ENCODE measurements at places on chromosomes 2 and 18. TPM values are rescaled to one million over a fixed set of nuclear protein-coding genes. Genes with fewer than 3 reads are reported as not detected.

DNA sequence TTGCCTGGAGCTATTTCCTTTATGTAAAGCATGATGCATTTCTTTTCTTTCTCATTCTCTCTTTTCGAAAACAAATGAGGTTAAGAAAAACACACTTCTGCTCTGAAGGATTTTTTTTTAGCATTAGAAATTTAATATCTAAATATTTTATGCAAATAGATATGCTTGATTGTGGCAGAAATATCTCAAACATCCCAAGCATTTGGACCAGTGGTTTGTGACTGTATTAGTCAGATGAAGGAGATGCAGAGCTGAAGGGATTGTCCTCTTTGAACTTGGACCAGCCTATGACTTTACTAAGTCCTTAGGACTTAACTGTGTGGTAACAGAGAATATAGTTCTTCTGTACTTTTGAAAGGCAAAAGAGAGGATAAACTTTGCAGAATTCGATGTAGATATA, 335.9 kb upstream of the NT5C1B start:
- peak; percentile 85 for DNase-seq

Gene REG1A
- total RNA-seq, result not detected

DNA sequence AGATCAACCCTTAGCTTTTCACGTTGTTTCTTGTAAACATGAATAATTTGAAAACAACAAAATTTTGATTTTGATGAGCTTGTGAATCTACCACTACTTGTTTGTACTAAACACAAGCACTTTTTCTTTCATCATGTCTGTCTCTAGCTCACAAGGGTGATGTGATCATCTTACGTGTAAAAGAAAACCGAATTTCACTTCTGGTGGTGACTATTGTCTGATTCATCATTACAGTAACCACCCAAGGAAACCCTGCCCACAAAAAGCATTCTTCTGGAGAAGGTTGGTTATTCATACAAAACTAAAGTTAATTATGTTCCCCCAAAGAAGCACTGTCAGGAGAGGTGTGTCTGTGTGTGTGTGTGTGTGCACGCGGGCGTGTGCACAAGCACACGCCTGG, 285.4 kb downstream of the ZNF516 start:
- DNase-seq, result peak; percentile 77

Gene LRATD1
- 13.4 TPM for total RNA-seq

DNA sequence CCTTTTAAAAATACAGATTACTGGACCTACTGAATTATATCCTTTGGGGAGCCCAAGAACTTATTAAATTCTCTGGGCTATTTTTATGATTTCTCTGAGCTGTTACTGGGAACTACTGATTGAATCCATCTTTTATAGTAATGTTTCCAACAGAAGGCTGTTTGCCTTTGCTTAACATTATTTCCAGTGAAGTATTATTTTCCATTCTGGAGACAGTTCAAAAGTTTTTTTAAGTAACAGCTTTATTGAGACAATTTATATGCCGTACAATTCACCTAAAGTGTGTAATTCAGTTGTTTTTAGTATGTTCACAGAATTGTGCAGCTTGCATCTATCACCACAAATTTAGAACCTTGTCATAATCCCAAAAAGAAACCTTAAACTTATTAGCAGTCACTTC, 100.6 kb downstream of the BABAM2 start:
- no peak for DNase-seq

DNA sequence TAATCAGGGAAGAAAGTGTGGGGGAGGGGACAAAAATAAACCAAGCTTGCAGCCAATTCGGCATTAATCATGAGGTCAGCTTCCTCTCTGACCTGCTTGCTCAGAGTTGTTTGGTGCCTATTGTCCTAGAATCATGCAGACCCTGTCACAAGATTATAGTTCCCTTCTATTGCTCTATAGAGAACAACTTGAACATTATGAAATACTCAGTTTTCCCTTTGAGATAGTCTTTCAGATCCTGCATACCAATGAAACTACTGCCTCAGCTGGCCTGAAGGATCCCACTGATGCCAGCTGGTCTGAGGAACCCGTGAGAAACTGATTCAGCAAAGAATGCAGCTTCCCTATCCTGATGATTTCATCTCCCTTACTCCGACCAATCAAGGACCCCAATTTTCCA, 955 bp upstream of the BBS5 start:
- peak; percentile 49 for DNase-seq

GRCh38 chr18:3873698-3874097, 423.7 kb downstream of the TGIF1 start:
- DNase-seq, result no peak

DNA sequence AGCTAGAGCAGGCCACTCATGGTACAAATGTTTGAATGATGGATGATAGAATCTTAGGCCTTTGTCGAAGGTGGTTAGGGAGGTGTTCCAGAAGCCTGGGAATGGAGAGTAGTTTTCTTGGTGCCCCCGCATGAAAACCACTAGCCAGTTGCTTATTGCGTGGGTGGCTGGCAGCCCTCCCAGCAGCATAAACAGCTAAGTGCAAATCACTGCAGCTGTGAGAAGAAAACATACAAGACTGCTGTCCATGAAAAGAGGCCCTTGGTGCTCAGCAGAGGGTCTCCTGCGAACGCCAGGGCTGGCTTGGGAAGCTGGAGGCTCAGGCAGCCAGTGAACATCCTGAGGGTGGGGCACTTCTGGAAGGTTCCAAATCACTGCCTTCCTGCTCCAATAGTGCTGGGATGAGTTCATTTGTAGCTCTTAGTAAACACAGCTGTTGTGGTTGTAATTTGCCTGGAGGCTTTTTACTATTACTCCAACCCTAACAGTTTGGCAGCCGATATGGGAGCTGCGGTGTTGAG, 118.8 kb downstream of the MGAT5 start:
- DNase-seq, result peak; percentile 67

Gene CPS1
- total RNA-seq, result 38.4 TPM

DNA sequence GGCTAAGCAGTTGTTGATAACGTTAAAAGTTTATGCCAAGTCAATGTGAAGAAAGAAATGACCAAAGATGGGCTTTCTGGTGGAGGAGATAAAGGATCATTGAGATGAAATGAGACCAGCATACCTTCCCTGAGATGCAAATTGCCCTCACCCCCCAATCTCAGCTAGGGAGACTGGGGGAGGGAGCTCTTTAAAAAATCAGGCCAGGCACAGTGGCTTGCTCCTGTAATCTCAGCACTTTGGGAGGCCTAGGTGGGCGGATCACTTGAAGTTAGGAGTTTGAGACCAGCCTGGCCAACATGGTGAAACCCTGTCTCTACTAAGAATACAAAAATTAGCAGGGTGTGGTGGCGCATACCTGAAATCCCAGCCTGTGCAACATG, 30.9 kb upstream of the KCMF1 start:
- no peak for DNase-seq

Gene BCL11A
- 0.80 TPM for total RNA-seq

- no peak for DNase-seq
Measured at GRCh38 chr2:70979180-70979488, 704 bp downstream of the ANKRD53 start.

Gene PROKR1
- not detected for total RNA-seq

Gene ZSWIM2
- not detected for total RNA-seq

Gene CRYBA2
- total RNA-seq, result not detected

GRCh38 chr18:74512321-74513053, 16.3 kb downstream of the CNDP2 start:
- DNase-seq, result no peak

Gene DNAH6
- 1.6 TPM for total RNA-seq

DNA sequence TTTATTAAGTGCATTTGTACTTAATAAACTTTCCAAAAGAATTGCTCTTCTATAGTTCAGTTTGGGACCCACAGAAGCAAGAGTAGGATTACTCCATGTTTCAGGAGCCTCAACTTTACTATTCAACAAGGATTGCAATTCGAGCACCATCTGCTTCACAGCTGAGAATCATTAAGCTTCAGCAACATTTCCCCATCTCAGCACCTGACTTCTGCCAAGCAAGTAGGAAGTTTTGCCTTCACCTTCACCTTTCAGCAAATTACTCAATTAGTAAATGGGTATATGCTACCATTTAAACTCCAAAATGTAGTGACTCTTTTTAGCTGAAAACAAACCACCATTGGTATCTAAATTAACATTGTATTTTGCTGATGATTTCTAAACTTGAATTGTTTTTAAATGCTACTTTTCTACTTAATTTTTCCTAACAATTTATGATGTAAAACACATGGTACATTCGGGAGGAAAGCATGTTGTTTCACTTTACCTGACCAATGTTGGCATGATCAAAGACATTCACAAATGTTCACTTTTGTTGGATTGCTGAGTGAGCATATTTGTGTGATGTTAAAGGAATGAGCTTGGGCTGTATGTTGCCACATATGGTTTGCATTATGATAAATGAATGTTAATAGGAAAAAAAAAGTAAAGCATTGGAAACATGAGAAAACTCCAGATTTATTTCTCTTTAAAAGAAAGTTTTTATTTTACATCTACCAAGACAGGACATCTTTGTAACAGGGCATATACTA, 159.2 kb downstream of the GULP1 start:
- DNase-seq, result no peak

- peak; percentile 20 for DNase-seq
Measured at GRCh38 chr2:239399433-239399920, 1.3 kb downstream of the HDAC4 start.

Data from renal cortical epithelial cell (primary cell).